ENCODE measurements at places on chromosomes 5 and 9.

DNA sequence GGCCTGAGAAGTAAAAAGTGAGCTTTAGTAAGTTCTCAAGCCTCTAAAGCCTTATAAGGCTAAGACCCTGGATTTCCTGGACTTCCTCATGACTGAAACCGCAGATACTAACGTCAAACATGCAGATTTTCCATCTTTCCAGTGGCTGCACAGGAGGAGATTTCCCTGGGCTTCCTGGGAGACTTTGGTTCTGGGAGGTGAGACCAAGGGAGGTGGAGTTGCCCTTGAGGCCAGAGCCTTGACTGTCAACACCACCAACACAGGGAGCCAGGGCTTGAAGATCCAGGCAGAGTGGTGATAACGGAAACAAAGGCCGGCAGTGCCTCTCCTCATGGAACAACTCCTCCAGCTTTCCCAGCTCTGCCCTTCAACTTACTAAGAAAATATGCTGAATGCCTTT is 144.7 kb upstream of the LRRTM2 start:
- no peak overlapping the region for H3K27ac ChIP-seq
- H3K4me1 ChIP-seq, result no peaks in the 10 kb centered on the region
- H3K27me3 ChIP-seq, result no peaks in the 10 kb centered on the region
- H3K36me3 ChIP-seq, result peaks cover 44% of the 10 kb centered on the region
- DNase-seq, result no peak
- H3K4me3 ChIP-seq, result no peak overlapping the region

DNA sequence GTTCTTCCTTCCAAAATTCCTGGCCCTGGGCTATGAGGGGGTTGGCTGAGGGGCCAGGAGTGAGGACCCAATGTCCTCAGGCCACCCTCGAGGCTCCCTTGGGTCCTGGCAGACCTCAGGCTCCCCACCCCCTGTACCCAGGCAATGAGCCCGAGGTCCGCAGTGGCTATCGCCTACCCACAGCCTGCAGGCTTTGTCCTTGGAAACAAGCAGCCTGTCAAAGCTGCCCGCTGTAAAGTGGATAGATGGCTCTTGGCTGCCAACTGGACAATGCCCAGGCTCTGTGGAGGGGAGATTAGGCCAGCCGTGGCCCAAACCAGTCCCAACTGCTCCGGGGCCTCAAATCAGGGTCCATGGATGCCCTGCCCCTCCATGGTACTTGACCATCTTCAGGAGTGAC is 2.2 kb upstream of the ADGRD2 start:
- peaks cover 2% of the 10 kb centered on the region for H3K4me1 ChIP-seq
- DNase-seq, result no peak
- no peak overlapping the region for H3K4me3 ChIP-seq
- H3K36me3 ChIP-seq, result no peaks in the 10 kb centered on the region

DNA sequence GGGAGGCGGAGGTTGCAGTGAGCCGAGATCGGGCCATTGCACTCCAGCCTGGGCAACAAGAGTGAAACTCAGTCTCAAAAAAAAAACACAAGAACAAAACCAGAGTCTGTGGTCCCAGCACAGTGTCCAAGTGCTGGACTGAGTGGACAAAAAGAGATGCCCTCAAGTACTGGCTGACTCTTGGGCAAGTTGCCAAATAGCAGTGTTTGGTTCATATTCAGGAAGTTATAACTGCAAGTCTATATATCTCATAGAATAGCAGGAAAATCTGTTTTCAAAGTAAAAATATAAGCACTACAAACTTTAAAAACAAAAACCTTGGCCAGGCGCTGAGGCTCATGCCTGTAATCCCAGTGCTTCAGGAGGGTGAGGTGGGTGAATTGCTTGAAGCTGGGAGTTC is 7.3 kb downstream of the HABP4 start:
- H3K36me3 ChIP-seq, result peaks cover 16% of the 10 kb centered on the region
- H3K27ac ChIP-seq, result peak overlapping the region; percentile 41
- H3K27me3 ChIP-seq, result no peaks in the 10 kb centered on the region
- H3K4me3 ChIP-seq, result no peak overlapping the region
- DNase-seq, result no peak

GRCh38 chr5:80864109-80864508 is 96.1 kb upstream of the RASGRF2 start:
- no peak overlapping the region for H3K4me3 ChIP-seq
- no peak for DNase-seq
- peaks cover 59% of the 10 kb centered on the region for H3K36me3 ChIP-seq
- peaks cover 8% of the 10 kb centered on the region for H3K4me1 ChIP-seq
- no peak overlapping the region for H3K27ac ChIP-seq

DNA sequence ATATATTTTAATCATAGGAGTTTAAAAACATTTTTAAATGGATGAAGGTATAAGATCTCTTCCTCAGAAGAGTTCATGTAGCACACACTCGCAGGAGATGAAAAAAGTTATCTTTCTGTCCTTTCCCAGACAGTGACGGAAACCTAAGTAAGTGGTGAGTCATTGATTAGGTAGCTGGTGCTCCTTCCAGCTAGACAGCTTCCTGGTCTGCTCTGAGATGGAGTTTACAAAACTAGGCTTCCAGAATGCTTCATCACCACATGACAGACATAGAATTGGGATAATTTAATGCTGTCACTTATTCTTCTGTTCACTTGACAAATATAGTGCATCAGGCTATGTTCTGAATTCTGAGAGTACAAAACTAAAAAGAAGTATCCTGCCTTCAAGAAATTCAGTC is 2393.0 kb upstream of the C9orf72 start:
- DNase-seq, result no peak
- no peaks in the 10 kb centered on the region for H3K4me1 ChIP-seq
- no peaks in the 10 kb centered on the region for H3K36me3 ChIP-seq
- H3K4me3 ChIP-seq, result no peak overlapping the region
- H3K27me3 ChIP-seq, result no peaks in the 10 kb centered on the region

GRCh38 chr5:169827769-169828168 is 152.5 kb downstream of the INSYN2B start:
- H3K4me3 ChIP-seq, result no peak overlapping the region
- no peaks in the 10 kb centered on the region for H3K4me1 ChIP-seq
- no peak for DNase-seq
- H3K27me3 ChIP-seq, result no peaks in the 10 kb centered on the region
- peaks cover 20% of the 10 kb centered on the region for H3K36me3 ChIP-seq
- no peak overlapping the region for H3K27ac ChIP-seq

DNA sequence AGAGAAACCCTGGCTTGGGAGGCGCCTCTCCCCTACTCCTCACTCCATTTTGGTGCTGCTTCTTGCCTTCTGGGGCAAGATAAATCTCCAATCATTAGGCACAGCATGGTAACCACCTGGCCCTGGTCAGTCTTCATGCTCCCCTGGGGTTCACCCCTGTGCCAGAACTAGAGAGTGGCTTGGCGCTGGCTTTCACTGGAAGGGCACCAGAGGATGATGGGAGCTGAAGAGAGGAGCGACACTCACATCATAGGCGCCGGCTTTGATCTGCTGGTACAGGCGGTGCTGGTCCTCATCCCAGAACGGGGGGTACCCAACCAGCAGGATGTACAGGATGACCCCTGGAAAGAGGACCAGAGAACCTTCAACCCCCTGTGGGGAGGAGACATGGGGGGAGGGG is 38.1 kb downstream of the CAMK2A start:
- no peak for DNase-seq
- H3K4me3 ChIP-seq, result no peak overlapping the region
- no peak overlapping the region for H3K27ac ChIP-seq
- H3K36me3 ChIP-seq, result no peaks in the 10 kb centered on the region
- H3K27me3 ChIP-seq, result peaks cover 9% of the 10 kb centered on the region

DNA sequence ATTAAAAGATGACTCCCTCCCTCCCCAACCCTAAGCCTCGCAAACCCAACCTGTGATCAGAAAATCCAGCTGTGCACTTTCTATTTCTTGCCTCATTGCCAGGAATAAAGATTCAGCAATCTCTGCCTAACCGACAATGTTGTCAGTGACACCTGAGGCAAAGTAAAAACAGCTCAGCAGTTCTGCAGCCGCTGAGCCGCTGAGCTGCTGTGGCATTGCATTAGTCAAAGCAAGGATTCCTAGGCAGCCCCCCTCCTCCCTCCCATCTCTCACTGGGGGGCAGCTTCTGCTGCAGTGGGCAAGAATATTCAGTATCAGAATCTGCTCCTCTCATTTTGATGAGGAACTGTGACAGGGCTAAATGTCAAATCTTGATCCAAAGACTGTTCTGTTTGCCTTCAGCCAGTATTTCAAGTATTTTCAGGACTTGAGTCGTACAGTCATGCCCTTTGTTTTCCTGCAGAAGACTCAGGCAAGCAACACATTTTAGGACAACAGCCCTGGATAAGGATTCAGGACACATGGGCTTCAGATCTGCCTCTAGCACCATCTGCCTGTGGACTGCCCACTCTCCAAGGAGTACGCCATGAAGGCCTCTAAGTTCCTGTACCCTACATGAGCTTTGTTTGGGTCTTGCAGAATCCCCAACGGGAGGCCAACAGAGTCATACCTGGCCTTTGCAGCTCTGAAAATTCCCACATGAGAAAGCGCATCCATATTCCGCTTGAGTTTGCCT is 41.1 kb upstream of the DAP start:
- peaks cover 4% of the 10 kb centered on the region for H3K27me3 ChIP-seq
- DNase-seq, result no peak
- H3K27ac ChIP-seq, result no peak overlapping the region
- no peak overlapping the region for H3K4me3 ChIP-seq
- no peaks in the 10 kb centered on the region for H3K36me3 ChIP-seq

DNA sequence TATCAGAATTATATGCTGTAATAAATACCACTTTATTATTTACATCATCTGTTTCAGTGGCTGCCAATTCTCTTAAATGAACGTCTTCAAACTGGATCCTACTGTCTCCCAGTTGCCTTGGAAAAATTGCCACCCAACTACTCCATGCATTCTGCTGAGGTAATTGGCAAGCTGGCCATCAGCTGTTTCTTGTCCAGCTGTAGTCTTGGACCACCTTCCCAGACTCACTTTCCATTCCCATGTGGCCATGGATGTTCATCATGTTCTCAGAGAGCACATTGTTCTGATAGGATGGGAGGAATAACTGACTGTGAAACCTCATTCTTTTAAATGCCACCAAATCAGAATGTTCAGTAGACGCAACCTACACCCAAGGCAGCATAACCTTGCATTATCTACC is 157.5 kb downstream of the DOCK8 start:
- DNase-seq, result no peak
- no peak overlapping the region for H3K4me3 ChIP-seq
- H3K36me3 ChIP-seq, result peaks cover 24% of the 10 kb centered on the region

DNA sequence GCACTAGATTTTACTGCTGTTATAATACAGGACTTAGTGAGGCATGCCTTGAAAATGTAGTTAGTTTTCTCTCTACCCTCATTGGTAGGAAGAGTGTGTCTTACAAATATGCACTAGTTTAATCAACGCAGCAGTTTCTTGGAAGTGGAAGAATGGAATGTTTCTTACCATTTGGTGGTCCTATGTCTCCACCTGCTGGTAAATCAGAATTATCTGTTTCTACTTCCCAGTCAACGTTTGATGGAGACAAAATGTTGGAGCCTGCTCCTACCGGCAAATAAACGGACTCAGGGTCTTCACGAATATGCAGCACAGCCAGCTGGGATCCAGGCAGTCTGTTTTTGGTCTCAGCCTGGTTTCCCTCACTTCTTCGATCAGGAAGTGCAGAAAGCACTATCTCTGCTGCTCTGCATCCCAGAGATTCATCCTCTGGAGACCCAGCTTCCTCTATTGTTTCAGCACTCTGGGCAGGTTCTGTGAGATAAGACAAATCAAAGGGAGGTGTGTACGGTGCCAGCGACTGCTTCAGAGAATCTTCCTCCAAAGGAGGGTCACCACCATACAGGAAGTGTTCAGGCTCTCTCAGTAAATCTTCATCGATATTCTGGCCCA is 59.5 kb upstream of the PCA3 start:
- no peak overlapping the region for H3K27ac ChIP-seq
- H3K4me3 ChIP-seq, result no peak overlapping the region
- no peaks in the 10 kb centered on the region for H3K4me1 ChIP-seq
- peaks cover 38% of the 10 kb centered on the region for H3K27me3 ChIP-seq

- peaks cover 10% of the 10 kb centered on the region for H3K4me1 ChIP-seq
- H3K4me3 ChIP-seq, result no peak overlapping the region
- H3K27me3 ChIP-seq, result no peaks in the 10 kb centered on the region
- H3K36me3 ChIP-seq, result peaks cover 4% of the 10 kb centered on the region
- DNase-seq, result no peak
These were observed 44.2 kb downstream of the NKD2 start for GRCh38 chr5:1052641-1053390.

GRCh38 chr9:138105123-138105415 is 227.5 kb downstream of the CACNA1B start:
- no peak overlapping the region for H3K4me3 ChIP-seq
- no peak overlapping the region for H3K27ac ChIP-seq
- H3K27me3 ChIP-seq, result no peaks in the 10 kb centered on the region
- H3K36me3 ChIP-seq, result no peaks in the 10 kb centered on the region

DNA sequence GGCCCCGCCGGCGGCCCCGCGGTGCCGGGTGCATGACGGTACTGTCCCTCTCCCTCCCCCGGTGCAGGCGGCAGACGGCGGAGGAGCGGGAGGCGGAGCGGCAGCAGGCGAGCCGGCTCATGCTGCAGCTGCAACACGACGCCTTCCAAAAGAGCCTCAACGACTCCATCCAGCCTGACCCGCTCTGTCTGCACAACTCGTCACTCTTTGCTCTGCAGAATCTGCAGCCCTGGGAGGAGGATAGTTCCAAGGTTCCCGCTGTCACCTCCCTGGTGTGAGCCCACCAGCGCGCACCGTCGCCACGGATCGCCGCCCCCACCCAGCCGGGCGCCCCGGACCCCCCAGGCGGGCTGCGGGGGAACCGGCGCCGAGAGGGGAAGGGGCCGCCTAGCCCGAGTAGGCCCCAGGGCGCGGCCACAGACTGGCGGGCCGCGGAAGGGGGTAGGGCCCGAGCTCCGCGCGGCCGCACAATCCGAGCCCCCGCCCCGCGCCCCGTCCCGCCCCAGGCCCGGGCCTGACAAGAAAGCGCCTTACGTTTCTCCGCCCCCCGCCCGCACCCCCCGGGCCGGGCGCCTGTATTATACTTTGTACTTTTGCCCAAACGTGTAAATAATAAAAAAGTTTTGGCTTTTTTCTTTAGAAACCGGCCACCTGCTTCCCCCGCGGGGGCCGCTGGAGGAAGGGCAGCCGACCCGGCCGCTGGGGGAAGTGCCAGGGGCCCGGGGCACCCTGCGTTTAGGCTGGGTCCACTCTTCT is 2.5 kb downstream of the TLX3 start:
- H3K4me1 ChIP-seq, result peaks cover 14% of the 10 kb centered on the region
- peak overlapping the region; percentile 42 for H3K4me3 ChIP-seq
- peaks cover 81% of the 10 kb centered on the region for H3K27me3 ChIP-seq
- H3K27ac ChIP-seq, result no peak overlapping the region
